Epithelial cell of proximal tubule (primary cell): ENCODE measurements at places on chromosomes 2 and 18. TPM values are rescaled to one million over a fixed set of nuclear protein-coding genes. Genes with fewer than 3 reads are reported as not detected.

DNA sequence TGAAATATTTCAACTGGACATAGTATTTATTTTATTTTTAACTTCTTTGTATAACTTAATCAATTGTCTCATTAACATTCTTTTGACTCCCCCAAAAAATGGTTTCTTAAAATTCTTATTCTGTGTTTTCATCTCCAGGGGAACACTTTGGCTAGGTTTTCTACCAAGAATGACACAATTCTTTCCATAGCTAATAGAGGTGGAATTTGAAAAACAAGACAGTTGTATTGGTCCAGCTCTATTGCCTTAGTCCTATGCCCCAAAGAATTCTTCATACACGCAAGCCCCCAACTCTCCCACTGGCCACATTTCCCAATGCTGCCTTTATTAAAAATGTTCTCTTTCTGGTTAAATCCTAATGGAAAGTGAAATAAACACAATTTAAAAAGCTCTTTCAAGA, 104.7 kb upstream of the PKDCC start:
- DNase-seq, result no peak

GRCh38 chr2:190972846-190973245, 41.1 kb downstream of the STAT1 start:
- no peak for DNase-seq

DNA sequence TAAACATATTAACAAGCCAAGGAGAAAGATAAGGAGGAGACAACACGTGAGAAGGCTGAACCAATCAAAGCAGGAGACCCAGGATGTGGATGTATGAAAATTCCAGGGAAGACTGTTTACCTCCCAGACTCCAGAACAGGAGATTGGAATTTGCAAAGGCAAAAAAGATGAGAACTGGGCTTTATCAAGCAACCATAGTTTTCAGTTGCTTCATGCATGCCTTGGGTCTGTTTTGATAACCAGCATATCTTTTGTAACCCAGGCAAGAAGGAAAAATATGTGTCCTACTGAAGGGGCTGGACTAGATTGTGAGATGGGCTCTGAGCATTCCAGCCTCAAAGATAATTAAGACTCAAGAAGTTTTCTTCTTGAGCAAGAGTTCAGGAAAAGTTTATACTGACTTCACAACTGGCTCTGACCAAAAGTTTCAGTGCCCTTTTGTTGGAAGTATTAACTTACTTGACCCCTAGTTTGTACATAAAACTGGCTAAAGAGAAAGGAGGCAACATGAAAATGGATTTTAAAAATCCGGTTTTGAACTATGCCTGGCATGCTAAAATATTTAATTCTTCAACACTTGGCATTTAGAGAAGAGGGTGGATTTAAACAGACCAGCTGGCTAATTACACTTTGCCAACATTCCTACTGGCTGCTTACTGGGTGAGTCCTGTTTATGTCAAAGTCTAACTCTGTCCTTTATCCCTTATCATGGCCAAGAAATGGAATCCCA, 79.3 kb upstream of the CD28 start:
- DNase-seq, result no peak

DNA sequence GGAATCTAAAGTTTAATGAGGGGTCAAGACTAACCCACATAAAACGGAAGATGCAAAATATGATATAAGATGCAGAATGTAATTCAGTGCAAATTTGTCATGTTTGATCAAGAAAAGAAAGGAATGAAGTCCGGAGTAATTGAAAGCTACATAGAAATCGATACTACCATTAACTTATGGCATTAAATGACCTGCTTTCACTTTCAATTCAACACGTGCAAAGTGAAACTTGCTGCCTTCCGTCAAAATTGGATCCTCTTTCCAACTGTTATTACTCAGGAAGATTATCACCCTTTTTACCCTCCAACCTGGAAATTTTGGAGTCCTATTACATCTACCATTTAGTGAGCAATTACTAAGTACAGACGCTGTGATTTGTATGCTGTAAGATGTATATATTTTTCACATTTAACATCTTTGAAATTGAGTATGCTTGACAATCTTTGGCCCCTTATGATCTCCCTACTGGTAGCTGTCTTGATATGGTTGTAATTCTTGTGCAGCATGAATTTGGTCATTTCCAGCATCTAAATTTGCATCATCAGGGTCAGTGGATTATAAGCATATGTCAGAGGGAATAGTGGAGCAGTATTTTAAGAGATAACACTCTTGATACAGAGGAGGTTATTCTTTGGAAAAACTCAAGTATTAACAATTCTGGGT, 18.6 kb downstream of the UNC80 start:
- DNase-seq, result no peak

DNA sequence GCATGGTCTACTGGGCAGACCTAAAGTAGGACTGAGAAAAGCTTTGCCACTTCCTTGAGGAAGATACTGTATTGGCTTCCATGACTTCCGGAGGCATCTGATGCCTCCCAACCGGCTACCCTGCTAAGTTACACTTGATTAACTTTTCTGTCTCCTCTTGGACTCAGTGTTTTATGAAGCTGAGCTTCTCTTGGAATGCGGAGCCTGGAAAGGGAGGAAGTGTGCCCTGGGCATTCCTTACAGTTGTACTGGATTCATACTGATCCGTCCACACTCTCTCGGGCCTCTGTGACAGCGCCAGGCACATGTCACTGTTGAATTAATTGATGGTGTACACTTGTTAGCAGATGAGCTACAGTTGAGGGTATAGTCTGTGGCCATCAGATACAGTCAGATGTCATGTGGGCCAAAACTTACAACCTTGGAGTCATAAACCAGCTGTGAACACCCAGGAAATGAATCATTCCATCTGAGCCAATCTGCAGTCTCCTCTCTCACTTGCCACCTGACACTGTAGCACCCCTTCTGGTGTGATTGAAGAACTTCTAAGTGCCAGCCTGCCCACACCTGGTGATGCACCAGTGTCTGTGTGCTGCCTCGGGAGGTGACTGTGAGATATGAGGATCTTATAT, 122.5 kb downstream of the FHOD3 start:
- peak; percentile 79 for DNase-seq

Gene ARHGEF4
- total RNA-seq, result 2.1 and 3.2 TPM in 2 replicates

DNA sequence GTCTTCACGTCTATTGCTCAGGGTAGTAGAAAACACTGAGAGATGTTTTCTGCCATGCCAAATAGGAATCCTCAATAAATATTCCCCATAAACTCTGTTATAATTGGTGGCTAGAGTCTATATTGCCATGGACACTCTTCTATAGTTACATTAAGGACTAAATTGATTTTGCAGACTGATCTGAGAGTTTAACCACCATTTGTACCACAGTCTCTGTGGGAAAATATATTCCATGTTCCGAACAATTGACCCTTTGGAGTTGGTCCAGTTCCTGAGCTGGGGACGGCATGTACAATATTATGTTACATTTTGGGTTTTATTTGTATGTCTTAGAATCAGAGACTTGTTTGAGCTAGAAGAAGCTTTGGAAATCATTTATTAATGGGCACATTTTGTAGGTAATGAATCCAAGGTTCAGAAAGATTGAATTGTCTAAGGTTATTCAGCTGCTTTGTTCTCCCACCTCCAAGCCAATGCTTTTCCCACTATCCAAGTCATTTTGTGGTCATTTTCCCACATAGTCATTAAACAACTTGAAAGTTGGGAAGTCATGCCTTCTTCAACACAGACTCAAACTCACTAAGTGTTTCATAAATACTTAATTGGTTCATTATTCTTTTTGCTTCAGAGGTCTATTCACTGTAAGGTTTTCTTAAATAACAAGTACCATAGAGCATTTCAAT, 5.1 kb upstream of the PPP1CB start:
- no peak for DNase-seq

GRCh38 chr2:177114712-177115111, 97.9 kb upstream of the HNRNPA3 start:
- no peak for DNase-seq

DNA sequence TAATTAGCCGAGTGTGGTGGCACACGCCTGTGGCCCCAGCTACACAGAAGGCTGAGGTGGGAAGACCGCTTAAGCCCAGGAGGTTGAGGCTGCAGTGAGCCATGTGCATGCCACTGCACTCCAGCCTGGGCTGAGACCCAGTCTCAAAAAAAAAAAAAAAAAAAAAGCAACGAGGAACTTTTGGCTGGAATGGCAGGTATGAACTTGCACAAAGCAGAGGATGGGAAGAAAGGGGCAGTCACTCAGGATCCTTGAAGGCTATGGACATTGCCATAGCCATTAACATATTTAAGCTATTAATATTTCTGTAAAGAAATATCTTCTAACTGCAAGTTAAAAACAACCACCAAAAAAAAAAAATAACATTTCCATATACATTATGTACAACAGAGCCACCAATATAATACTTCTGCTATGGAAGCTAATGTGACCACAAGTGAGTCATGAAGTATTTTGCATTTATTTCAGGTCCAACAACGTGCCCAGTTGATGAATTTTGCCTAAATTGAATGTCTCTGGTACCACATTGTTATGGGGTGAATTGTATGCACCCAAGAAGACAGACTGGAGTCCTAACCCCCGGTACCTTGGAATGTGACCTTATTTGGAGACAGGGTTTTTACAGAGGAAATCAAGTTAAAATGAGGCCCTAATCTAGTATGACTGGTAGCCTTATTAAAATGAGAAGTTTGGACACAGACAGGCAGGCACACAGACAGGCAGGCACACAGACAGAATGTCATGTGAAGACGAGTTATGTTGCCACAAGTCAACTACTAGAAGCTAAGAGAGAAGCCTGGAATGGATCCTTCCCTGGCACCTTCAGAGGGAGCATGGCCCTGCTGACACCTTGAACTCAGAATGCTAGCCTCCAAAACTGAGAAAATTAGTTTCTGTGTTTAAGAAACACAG, 102.8 kb downstream of the RBMS1 start:
- no peak for DNase-seq

DNA sequence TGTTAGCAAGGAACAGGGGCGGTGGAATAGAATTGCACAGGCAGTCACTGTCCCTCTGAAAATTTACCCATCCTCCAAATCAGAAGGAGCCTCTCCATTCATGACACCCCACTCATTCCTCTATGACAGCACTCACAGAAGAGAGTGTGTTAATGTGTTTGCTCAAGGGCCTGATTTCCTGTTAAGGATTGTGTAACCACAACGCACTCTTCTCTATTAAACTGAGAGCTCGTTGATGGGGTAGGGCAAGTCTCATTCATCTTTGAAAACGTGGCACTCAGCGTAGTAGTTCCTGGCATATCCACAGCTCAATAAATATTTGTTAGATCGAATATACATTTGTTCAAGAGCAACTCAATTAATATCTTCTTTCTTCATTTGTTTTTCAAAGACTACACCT, 106.4 kb downstream of the VAPA start:
- no peak for DNase-seq

DNA sequence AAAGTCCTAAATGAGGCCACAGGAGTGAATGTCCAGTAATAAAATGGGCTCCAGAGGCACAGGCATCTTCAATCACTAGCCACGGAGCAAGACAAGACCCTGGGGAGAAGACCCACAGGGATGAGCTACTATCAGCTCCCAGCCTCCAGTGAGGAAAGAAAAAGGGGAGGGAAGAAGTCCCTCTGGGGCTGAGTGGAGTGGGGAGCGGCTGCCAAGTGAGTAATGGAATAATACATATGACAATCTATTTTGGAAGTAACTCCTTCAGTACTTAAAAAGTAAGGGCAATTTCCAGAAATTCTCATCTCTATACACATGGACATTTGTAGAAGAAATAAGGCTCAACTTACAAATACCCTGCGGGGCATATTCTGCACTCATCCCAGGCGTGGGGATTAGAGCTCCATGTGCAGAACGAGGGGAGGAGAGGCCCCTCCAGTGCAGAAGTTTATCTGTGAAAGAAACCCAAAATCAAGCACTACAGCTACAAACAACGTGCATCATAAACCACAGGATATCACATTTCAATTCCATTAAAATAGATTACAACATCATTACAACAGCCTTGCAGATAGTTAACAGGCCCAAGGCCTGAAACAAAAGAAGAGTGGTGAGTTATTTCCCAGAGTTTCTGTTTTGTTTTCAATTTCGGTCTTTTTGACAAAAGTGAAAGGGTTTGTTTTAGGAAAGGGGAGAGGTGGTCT, 84.9 kb downstream of the BCL11A start:
- no peak for DNase-seq

Gene OSBPL6
- 2.9 and 3.1 TPM in 2 replicates for total RNA-seq

GRCh38 chr2:23647563-23647962, 262.6 kb downstream of the KLHL29 start:
- no peak for DNase-seq

DNA sequence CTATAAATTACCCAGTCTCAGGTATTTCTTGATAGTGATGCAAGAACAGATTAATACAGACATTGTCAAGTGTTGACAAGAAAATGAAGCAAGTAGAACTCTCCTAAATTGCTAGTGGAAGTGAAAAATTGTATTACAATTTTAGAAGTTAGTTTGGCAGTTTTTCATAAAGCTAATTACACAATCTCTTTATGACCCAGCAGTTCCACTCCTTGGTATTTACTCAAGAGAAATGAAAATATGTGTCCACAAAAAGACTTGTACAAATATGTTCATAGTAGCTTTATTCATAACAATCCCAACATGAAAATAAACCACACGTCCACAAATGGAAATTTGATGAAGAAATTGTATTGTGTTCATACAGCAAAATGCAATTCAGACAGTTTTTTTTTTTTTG, 49.4 kb downstream of the PDE1A start:
- no peak for DNase-seq

Gene RGPD3
- total RNA-seq, result 0.29 and 0.46 TPM in 2 replicates

DNA sequence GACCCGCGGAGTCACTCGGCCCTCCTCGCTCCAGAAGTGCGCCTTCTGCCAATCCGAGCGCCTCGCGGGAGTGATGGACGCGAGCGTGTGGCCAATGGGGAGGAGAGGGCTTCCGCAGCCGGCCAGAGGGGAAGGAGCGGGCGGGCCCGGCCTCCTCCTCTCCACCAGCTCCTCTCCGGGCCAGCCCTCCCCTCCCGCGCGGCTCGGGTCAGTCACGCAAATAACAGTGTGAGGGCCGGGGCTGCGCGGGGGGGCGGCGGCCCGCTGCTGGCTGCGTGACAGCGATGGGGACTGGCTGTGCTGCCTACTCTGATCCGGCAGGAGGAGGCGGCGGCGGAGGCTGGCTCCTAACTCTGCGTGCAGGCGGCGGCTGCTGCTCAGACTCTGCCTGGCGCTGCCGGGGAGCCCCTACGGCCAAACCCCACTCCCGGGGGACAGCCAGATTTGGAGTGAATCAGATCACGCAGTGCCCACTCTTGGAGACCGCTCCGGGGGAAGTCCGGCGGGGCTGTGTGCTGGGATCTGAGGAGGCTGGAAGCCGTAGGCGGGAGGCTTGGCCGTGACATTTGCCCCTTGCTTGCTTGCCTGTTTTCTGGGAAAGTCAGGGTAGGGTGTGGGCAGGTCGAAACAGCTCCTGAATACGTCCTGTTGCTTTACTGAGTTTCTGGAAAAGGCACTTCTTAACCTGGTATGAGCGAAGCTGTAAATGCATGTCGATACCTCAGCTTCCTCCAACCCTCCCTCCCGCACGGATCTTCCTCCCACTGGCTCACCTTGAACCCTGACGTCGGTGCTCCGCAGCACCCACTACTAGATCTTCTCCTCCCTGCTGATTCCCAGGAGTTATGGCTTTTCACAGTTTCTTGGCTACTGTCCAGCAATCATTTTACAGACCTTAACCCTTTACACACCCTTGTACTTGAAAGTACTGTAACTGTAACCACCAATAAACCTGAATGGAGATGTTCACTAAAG, 97.9 kb upstream of the SERTAD2 start:
- no peak for DNase-seq

Gene TXNDC2
- total RNA-seq, result not detected in 2 replicates
